ENCODE measurements at places on chromosomes 5 and 9.

DNA sequence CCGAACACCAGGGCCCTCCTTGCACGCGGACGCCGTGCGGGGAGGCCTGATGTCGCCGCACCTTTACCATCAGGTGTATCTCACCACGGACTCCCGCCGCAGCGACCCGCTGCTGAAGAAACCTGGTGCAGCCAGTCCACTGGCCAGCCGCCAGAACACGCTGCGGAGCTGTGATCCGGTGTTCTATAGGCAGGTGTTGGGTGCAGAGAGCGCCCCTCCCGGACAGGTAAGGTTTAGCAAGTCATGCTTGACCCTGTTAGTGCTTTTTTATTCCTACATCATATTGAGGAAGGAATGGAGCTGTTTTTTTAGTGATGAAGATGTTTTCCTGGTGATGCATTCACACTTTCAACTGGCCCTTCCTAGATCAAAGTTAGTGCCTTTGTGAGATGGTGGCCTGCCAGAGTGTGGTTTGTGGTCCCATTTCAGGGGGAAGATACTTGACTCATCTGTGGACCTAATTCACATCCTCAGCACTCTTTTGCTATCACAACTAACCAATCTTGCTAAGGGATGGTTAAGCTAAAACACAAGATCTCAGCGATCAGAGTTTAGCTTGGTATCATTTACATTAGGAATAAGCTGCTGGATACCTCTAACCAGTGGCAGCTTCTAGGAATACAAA lies 2.7 kb downstream of the PCDHGC3 start:
- no peak for DNase-seq

DNA sequence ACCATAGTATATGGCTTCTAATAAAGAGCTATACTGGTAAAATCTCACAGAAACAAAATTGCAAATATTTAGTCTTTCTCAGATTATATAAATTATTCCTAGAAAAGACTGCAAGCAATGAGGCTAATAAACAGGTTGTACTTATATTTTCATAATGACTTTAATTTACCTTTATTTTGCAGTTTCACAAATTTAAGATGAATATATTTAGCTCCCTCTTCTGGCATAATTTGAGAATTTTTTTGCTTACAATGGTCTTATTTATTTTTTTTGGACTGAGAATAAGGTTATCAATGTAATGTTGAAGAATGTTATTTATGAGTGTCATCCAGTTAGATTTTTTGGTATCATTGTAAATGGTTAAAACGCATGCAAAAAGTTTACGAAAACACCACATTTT lies 56.7 kb downstream of the PIK3R1 start:
- no peak for DNase-seq

DNA sequence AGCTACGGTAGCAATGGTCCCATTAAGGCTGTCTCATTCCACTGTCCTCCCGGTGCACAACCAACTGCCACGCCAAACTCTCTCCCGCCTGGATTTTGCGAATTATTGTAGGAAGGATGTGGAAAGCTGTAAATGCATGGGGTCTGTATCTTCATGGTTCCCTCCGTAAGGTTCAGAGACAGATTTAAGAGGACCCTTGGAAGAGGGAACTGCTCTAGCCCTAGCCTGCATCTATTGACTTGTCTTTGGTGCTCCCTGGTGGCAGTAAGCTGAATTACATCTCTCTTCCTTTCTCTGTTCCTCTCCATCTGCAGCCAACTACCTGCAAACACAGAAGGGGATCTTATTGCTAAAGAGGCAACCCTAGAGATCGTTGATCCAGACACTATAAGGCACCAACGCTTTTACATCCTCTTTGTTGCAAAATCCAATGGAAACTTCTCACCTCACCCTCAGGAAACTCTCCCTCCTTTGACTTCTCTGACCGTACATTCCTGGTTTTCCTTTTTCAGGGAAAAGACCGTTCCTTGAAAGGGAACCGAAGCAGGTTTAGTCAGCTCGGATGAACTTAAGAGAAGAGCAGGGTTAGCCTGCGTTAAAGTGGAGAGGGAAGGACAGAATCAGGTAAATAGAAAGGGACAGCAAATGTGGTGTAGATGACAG lies 11.9 kb downstream of the CAPSL start:
- no peak for DNase-seq

GRCh38 chr5:109063223-109063622 lies 315.5 kb downstream of the FER start:
- DNase-seq = no peak

DNA sequence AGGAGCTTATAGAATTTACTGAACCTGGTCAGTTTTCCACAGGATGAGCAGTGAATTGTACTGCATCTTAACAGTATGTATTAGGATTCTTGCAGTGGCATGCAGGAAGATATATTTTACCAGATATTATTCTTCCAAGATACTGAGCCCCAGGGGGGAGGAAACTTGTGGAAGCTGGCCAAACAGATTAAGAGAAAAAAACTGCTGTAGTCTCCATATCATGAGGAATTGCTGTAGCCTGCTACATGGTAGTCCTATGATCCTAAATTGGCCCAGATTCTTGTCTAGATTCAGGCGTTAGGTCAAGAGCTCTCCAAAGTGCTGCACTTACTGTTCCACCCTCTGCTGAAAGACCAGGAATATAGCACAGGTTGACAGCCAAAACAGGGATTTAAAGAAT lies 275.5 kb upstream of the TAS2R1 start:
- DNase-seq = no peak

- no peak for DNase-seq
These were observed 1746.4 kb downstream of the EFNA5 start for GRCh38 chr5:105924366-105924765.

- DNase-seq = no peak
These were observed 10.1 kb downstream of the FBXL7 start for GRCh38 chr5:15510092-15510491.

- DNase-seq = no peak
These were observed 83.3 kb upstream of the CXCL14 start for GRCh38 chr5:135662061-135662481.

DNA sequence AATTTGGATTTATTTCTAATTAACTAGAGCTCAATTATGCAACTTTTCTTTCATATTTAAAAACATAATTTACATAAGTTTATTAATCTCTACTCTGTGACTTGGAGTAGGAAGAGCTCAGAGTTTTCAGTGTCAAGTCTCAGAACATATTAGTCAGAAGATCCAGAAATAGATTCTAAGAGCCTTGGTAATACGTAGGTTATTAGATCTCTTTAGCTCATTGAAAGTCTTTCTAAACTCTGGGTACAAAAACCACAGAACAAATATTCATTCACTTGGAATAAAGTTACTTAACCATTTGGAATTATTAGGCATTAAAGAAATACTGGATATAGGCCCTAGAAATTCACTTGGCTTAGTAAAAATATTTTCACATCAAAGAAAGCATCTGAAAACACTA lies 26.3 kb upstream of the ISCA1 start:
- no peak for DNase-seq

GRCh38 chr9:93329629-93330280 lies 121.7 kb upstream of the FAM120A start:
- no peak for DNase-seq

Data from right cardiac atrium (tissue), 5 donors.